ENCODE measurements at places on chromosomes 2 and 18.

GRCh38 chr18:69785466-69785865 is 162.2 kb downstream of the CD226 start:
- no peak for DNase-seq

DNA sequence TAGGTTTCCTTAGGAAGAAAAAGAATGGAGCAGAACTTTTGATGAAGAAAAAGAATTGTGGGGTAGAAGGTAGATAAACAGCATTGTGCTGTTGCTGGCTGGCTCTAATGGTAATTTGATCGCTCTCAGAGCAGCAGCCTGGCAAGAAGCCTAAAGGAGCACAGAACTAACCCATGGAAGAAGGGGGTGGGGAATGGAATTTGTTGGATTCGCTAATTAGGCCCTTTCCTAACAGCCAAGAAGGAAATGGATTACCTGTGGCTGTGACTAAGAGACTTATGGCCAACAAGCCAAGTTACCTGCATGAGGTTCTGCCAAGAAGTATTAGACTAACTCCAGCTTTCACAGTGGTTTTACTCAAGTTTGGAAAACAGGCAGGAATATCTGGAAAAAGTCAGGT is 210.6 kb downstream of the IKZF2 start:
- DNase-seq: no peak

- no peak for DNase-seq
Observed at GRCh38 chr2:9030190-9030589, 26.7 kb upstream of the MBOAT2 start.

- DNase-seq: no peak
Observed at GRCh38 chr2:235171550-235172031, 219.8 kb downstream of the SH3BP4 start.

DNA sequence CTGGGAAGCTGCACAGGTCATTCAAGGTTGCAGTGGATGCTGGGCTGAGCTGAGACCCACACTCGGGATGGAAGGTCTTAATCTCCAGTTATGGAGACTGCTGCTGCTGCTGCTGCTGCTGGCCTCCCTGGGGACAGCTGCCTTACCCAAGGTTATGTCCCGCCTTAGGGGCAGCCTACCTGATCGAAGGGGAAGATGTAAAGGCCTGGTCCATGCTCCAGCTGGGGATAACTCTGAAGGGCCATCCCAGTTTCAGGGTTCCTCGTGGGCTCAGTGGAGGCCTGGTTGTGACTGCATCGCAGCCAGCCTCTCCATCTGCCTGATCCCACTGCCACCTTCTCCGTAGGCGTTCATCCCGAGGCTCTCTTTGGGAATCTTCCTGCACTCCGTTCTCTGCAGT is 33.0 kb downstream of the RHOB start:
- no peak for DNase-seq
